Non-pigmented ciliary epithelial cell (primary cell): ENCODE measurements at places on chromosomes 2 and 18.

GRCh38 chr18:76721207-76721996 is 101.0 kb upstream of the ZNF236 start:
- DNase-seq = no peak

DNA sequence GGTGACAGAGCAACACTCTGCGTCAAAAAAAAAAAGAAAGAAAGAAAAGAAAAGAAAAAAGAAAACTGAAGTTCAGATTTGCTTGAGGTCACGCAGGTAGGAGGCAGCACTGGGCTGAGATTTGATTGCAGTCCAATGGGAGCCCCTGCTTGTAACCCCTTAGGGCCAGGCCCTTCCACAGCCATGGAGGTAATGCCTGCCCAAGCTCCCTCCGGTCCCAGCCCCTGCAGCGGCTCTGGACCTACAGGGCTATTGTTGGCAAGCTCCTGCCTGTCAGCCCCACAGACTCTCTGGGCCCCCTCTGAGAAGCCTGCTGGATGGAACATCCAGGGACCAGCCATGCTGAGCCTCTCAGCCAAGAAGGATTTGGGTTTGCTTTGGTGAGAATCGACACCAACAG is 12.2 kb downstream of the ZFP36L2 start:
- DNase-seq = no peak

DNA sequence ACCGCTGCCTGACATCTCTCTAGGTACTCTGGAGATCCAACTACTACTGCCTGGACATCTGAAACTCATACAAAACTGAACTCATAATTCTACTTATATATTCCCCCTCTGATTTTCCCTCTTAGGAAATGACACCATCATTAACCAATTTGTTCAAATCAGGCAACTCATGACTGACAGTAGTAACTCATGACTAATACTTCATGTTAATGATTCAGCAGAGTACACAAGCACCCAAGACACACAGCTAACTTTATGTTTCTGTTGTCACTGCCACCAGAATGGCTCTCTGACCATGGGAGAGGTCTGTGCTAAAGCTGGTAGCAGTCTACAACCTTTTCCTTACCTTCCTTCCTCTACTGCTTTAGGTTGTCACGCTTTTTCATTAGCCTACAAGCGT is 91.1 kb downstream of the ITSN2 start:
- no peak for DNase-seq

GRCh38 chr18:6279308-6279707 is 135.4 kb downstream of the L3MBTL4 start:
- DNase-seq = no peak

DNA sequence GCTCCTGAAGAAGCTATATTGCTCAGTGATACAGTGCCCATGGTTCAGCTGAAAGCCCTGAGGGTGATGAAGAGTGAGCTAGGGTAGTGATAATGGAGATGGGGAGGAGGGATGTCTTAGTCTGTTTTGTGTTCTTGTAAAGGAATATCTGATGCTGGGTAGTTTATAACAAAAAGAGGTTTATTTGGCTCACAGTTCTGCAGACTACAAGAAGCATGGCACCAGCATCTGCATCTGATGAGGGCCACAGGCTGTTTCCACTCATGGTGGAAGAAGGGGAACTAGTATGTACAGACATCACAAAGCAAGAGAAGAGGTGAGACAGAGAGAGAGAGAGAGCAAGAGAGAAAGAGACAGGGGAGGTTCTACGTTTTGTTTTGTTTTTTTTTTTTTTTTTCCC is 417.3 kb upstream of the TRIB2 start:
- no peak for DNase-seq

GRCh38 chr2:19274439-19274838 is 84.0 kb downstream of the OSR1 start:
- no peak for DNase-seq

DNA sequence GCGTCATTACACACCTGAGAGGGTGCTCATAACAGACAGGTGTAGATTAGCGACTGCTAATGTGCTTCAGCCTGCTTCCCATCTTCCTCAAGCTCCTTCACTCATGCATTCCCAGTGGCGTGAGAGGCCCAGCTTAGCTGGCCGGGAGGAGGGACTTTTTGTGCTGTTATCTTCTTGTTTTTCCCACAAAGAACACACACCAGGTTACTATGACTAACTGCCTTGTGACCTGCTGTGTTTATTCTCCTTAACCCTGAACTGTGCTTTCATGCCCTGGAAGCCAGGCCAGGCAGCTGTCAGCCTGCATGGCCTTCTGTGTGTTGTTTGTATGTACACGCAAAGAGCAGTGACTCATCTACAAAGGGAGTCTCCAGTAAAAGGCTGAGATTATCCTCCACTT is 143.8 kb downstream of the PIEZO2 start:
- DNase-seq = no peak

DNA sequence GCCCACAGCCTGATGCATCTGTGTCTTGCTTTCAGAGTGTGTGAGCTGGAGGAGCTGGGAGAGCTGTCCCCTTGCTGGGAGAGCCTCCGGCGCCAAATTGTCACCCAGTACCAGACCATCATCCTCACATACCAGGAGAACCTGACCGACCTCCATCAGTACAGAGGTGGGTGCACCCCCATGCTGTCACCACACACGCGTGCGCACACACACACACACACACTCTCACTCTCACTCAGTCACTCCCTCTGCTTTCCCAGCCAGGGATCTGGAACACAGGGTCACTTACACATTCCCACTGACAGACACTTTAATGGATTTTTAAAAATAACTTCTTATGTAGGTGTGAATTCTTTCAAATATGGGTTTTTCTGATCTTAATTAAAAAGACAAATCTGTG is 64.5 kb downstream of the COA5 start:
- no peak for DNase-seq

DNA sequence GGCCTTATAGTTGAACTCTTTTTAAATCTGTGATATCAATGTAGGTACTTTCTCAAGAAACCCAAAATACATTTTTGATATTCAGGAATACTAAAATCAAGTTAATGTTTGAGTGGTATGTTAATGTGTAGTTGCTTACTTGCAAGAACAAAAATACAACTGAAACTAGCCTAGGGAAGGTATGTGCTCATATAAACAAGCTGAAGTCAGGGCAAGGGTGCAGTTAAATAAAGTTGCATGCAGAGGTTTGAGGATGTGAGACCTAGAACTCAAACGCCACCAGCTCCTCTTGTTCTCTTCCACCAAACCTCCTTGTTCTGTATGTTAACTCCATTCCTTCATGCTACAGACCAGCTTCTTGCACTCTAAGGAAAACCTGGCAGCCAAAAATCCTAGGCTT is 388.3 kb upstream of the SMIM21 start:
- no peak for DNase-seq

GRCh38 chr2:140256080-140256479 is 1475.9 kb upstream of the NXPH2 start:
- no peak for DNase-seq

DNA sequence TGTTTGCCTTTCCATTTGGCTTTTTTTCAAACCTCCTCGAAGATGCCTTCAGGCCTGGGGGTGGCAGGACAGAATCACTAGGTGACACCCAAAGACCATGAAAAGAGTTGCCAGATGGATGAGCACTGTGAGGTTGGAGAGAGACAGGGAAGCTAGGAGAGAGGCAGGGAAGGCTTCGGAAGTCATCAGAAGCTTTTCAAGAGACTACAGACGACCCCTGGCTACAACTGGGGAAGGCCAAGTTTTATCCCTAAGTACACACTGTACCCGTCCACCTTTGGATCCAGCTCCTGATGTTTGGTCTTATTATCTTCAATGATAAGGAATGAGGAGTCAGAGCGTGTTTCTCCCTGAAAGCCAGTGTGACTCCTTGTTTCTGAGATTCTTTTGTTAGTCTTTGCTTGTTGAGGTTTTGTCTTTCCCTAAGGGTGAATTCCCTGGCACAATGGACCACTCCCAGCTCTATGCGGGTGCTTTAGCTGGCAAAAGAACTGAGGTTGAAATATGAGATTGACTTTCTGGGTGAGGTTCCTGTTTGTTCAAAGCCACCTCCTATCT is 33.4 kb upstream of the SLC9A2 start:
- no peak for DNase-seq

GRCh38 chr2:126771501-126772195 is 115.7 kb downstream of the GYPC start:
- no peak for DNase-seq

GRCh38 chr2:32514946-32515345 is 112.9 kb upstream of the TTC27 start:
- DNase-seq = no peak

GRCh38 chr2:236045251-236046235 is 122.6 kb downstream of the GBX2 start:
- no peak for DNase-seq
